ENCODE measurements at places on chromosomes 2 and 18. TPM values are rescaled to one million over a fixed set of nuclear protein-coding genes. Genes with fewer than 3 reads are reported as not detected.

SGPP2 gene
- total RNA-seq, result 51.1 TPM

TBR1 gene
- total RNA-seq, result not detected

XIRP2 gene
- total RNA-seq, result not detected

GCG gene
- total RNA-seq, result not detected

PPP4R3B gene
- 79.7 TPM for total RNA-seq

LINC00305 gene
- not detected for total RNA-seq

CARF gene
- total RNA-seq, result 13.9 TPM

CYP1B1 gene
- total RNA-seq, result 3.4 TPM

SERPINB12 gene
- not detected for total RNA-seq

ZNF385B gene
- total RNA-seq, result 2.2 TPM

ZFP36L2 gene
- 254 TPM for total RNA-seq

EGR4 gene
- not detected for total RNA-seq

SERPINB13 gene
- total RNA-seq, result not detected

REEP1 gene
- 196 TPM for total RNA-seq

LONRF2 gene
- total RNA-seq, result 2.5 TPM

RSAD2 gene
- 4.2 TPM for total RNA-seq

EVX2 gene
- not detected for total RNA-seq

PAIP2B gene
- total RNA-seq, result 2.2 TPM

DSC2 gene
- 110 TPM for total RNA-seq

PLEK gene
- 3.0 TPM for total RNA-seq

EVA1A gene
- not detected for total RNA-seq

TUBA4A gene
- 39.2 TPM for total RNA-seq

CD207 gene
- total RNA-seq, result not detected

PKDCC gene
- 85.5 TPM for total RNA-seq

CCBE1 gene
- total RNA-seq, result 6.1 TPM

TFPI gene
- total RNA-seq, result 28.9 TPM

PRSS56 gene
- not detected for total RNA-seq

COL6A3 gene
- 81.9 TPM for total RNA-seq

FABP1 gene
- total RNA-seq, result 2,816 TPM

PLCL1 gene
- total RNA-seq, result 0.20 TPM

SPEG gene
- 26.5 TPM for total RNA-seq

All from transverse colon (tissue), 4 donors.